ENCODE measurements at places on chromosomes 7 and 10. TPM values are rescaled to one million over a fixed set of nuclear protein-coding genes. Genes with fewer than 3 reads are reported as not detected.

- H3K4me1 ChIP-seq = no peaks in the 10 kb centered on the region
- H3K36me3 ChIP-seq = no peaks in the 10 kb centered on the region
- no peak for DNase-seq
- no peak overlapping the region for H3K27ac ChIP-seq
- H3K27me3 ChIP-seq = no peaks in the 10 kb centered on the region
- H3K4me3 ChIP-seq = no peak overlapping the region
These were observed 26.1 kb upstream of the DNAJB6 start for GRCh38 chr7:157310676-157311185.

The LSM8 gene
- total RNA-seq = 28.1 TPM

The UNCX gene
- not detected for total RNA-seq

DNA sequence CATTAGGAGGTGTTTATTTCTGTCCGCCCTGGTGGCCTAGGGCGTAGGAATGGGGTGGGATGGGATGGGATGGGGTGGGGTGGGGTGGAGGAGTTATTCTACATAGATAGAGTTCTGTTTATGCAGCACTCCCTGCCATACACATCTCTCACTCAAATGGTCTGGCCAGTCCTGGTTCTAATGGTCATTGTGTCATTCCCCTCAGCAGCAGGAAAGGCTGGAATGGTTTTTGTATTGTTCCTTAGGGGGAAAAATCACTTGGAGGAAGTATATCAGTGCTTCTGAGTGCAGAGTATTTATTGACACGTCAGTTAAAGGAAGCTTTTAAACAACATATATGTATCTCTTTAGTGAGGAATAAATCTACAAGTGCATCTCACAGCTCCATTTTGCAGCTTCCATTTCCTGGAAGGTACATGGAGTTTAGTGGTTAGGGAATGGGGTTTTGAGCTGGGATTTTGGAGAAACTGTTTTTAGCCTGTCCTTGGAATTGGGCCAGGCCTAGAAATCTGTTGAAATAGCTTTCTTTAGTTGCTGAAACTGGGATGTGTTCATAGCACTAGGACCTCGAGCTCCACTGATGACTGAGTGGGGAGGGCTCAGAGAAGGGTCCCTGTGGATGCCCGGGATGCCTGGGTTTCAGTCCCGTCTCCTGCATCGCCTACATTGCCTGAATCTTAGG is 8.3 kb downstream of the TSPAN14 start:
- DNase-seq = peak; percentile 90
- H3K4me3 ChIP-seq = no peak overlapping the region
- no peaks in the 10 kb centered on the region for H3K36me3 ChIP-seq
- H3K27me3 ChIP-seq = no peaks in the 10 kb centered on the region
- H3K27ac ChIP-seq = peak overlapping the region; percentile 50

- H3K27me3 ChIP-seq = no peaks in the 10 kb centered on the region
- peaks cover 25% of the 10 kb centered on the region for H3K4me1 ChIP-seq
- no peaks in the 10 kb centered on the region for H3K36me3 ChIP-seq
- DNase-seq = no peak
- no peak overlapping the region for H3K4me3 ChIP-seq
These were observed 46.7 kb upstream of the ZMIZ1 start for GRCh38 chr10:79021948-79022499.

Data from esophagus muscularis mucosa (tissue), 4 donors.